ENCODE measurements at places on chromosomes 2 and 18.

DNA sequence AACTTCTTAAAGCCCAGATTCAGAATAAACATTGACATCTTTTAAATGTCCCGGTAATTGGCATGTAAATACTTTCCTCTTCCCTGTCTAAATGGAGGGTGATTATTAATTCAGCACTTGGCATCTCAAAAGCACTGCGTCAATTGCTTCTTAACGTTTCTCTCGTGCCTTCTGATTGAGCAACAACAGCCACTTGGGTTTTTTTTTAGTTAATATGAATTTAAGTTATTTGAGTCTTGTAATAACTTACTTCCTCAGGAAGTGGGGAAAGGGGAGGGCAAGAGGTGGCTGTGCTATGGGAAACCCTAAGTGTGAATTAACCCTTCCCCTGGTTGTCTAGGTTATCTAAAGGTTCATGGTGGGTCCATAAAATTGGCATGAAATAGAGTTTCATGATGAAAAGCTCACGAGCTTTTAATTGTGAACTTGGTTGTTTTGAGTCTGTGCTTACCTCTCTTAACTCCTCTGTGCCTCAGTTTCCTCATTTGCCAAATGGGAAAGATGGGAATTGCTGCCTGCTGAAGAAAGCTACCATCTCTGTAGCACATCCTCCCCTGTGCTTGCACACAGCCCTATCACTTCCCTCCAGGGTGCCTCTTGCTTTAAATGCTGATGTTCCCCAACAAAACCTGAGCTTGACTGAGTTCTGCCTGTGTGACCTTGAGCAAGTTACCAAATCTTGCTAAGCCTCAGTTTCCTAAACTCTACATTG is 126.3 kb upstream of the BCL2L11 start:
- no peak for DNase-seq

- DNase-seq, result peak; percentile 44
These were observed 26.1 kb downstream of the CDC42EP3 start for GRCh38 chr2:37645362-37645761.

DNA sequence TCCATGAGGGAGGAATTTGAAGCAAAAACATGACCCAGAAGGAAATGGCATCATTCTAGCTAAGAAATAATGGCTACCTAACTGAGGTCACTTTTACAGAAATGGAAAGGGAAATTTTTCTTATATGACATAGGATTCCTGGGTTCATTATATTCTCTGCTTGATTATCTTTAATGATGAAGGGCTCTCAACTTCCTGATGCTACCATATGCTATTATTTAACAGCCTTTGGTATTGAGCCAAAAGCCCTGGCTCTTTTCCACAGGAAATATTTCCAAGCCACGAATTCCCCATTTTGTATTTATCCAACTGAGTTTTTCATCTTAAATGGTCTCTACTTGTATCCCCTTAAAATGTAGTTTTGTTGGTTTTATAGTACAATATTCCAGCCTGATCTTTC is 63.2 kb upstream of the NPAS2 start:
- DNase-seq, result no peak

GRCh38 chr2:125560855-125561254 is 1095.1 kb upstream of the GYPC start:
- DNase-seq, result no peak

DNA sequence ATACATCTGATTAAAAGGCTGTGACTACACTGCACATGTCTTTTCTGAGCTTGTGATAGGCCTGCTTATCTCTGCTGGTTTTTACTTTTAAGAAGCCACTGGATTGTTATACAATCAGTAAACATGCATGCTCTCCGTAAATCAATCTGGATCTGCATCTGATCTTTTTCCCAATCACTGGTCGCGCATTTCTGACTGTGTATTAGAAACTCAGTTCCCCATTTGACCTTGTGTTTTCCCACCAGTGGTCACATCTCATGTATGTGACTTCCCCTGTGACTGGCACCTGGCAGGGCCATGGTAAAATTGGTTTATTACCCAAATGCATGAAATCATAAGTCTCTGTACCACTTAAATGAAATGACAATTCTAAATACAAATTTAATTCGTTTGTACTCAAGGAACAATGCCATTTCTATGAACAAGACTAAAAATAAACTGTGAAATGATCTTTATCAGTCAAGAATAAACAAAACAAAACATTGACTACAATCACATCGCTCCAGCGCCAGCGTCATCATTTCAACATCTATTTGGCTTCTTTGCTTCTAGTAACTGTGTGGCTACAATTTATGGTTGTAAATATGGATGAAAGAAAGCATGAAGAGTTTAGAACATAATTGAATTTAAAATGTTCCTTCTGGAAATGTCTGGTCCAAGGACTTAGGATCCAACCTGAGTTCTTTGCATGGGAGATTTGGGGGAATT is 396.6 kb upstream of the TRIB2 start:
- no peak for DNase-seq

DNA sequence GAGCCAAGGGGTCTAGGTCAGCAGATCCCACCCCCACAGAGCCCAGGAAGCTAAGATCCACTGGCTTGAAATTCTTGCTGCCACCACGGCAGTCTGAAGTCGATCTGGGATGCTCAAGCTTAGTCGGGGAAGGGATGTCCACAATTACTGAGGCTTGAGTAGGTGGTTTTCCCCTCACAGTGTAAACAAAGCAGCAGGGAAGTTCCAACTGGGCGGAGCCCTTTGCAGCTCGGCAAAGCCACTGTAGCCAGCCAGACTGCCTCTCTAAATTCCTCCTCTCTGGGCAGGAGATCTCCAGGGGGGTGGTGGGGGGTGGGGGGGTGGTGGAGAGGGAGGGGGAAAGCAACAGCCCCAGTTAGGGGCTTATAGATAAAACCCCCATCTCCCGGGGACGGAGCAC is 419.5 kb downstream of the NUP35 start:
- no peak for DNase-seq

GRCh38 chr2:173705656-173706055 is 259.5 kb downstream of the SP3 start:
- DNase-seq, result no peak

- DNase-seq, result no peak
These were observed 41.5 kb downstream of the BIN1 start for GRCh38 chr2:127065299-127065939.

- no peak for DNase-seq
These were observed 66.7 kb downstream of the BIRC6 start for GRCh38 chr2:32423536-32423935.

DNA sequence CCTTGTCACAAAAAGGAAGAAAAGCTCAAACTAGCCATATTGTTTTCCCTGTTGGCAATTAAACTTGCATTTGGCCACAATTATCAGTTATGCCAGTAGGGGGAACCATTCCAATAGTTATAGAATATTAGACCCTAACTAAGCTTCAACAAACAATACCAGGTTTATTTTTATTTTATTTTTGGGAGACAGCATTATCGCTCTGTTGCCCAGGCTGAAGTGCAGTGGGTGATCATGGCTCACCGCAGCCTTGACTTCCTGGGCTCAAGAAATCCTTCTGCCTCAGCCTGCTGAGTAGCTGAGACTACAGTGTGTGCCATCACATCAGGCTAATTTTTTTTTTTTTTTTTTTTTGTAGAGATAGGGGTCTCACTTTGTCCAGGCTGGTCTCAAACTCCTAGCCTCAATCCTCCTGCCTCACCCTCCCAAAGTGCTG is 102.1 kb downstream of the ATAD2B start:
- DNase-seq, result peak; percentile 46

DNA sequence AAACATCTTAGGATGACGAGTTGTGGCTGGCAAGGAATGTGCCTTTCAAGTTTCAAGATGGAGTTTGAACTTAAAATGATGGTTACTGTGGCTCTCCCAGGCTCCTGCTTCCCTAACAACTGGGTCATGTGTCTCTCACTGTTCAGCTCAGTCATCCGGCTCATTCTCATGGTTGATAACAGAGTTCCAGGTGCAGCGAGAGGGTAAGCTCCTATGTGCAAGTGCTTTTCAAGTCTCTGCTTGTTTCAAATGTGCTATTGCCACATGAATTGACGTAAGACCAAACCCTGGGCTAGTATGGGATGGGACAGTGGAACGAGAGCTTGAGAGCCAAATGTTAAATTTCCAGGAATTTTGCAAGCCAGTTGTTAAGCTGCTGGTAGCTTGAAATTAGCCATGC is 19.5 kb upstream of the PUM2 start:
- DNase-seq, result no peak

DNA sequence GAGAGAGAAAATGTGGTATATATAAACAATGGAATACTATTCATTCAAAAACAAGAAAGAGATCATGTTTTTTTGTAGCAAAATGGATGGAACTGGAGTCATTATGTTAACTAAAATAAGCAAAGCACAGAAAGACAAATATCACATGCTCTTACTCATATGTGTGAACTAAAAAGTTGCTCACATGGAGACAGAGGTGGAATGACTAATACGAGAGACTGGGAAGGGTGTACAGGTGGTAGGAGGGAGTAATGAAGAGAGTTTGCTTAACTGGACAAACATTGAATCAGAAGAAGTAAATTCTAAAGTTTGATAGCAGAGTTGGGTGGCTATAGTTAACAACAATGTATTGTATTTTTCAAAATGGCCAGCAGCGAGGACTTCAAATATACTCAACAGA is 1080.7 kb upstream of the CHAC2 start:
- no peak for DNase-seq

- no peak for DNase-seq
These were observed 573 bp downstream of the PAIP2B start for GRCh38 chr2:71226096-71226964.

DNA sequence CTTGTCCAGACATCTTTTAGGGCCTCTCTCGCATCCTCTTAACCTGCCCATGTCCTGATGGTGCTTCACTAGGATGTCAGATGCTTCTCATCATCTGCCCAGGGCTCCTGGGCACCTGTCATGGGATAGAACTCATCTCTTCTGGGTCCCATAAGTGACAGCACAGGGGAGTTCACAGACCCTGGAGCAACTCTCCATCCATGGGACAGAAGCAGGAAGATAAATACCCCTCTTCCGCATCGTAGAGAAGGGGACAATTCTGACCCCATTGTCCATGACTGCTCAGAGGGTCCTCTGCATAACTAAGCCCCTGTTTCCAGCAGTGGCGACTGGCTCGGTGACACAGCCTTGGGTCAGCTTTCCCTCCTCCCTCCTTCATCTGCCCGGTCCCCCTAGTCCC is 82.3 kb downstream of the TWIST2 start:
- DNase-seq, result no peak

- DNase-seq, result no peak
These were observed 32.0 kb upstream of the AGAP1 start for GRCh38 chr2:235461763-235462414.

DNA sequence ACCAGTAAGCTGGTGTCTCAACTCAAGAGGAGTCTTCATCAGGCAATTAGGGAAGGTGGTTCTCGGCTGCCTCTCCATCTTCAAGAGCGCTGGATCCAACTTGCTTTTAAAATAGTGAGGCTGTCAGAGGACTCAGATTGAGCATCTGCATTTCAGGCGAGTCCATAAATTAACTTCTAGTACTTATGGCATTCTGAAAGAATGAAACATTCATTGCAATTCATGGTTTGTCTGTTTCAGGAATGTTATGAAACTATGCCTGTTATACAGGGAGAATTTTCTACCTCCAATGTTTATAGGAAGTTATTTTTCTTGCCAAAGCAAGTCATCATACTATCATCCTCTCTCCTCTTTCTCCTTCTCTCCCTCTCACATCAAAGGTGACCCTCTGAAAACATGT is 883.2 kb downstream of the SLC4A3 start:
- peak; percentile 11 for DNase-seq

- no peak for DNase-seq
These were observed 32.3 kb upstream of the MEP1B start for GRCh38 chr18:32157580-32157979.

DNA sequence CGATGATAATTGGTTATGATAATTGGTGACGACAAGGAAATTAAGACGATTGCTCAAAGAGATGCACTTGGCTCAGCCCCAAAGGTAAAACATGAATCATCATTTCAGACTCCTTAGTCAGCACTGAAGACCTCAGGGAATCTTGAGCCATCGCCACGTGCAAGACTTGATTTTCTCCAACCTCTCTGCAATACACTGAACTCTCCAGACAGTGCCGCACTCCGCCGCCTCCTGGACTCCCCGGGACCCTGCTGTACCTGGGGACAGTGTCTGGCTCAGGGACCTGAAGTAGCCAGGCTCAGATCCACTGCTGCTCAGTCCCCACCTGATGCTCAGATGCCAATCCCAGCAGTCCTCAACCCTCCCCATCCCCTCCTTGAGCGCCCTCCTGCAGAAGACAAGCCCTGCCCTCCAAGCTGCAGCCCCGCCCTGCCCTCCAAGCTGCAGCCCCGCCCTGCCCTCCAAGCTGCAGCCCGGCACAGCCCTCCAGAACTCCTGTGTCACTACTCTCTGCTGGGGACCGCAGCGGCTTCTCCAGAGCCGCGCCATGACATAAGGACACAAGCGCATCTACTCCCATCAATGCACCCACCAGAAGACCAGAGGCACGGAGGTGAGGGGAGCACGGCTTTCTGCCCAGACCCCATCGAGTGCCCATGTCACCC is 1.1 kb downstream of the TMEM18 start:
- DNase-seq, result peak; percentile 83

GRCh38 chr2:237706257-237706656 is 78.9 kb downstream of the LRRFIP1 start:
- no peak for DNase-seq

DNA sequence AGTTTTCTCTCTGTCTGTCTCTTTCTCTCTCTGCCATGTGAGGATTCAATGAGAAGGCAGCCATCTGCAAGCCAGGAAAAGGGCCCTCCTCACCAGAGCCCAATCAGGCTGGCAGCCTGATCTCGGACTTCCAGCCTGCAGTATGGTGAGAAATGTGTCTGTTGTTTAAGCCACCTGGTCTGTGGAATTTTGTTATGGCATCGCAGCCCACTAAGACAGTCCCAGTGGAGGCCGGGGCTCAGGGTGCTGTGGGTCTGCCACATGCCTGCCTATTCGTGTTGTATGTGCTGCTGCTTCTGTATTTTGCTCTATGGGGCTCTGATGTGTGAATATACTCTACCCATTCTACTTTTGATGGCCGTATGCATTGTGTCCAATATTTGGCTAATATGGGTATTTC is 139.0 kb upstream of the HS6ST1 start:
- DNase-seq, result no peak

- DNase-seq, result no peak
These were observed 110.6 kb upstream of the SLC35G4 start for GRCh38 chr18:11498821-11499220.

DNA sequence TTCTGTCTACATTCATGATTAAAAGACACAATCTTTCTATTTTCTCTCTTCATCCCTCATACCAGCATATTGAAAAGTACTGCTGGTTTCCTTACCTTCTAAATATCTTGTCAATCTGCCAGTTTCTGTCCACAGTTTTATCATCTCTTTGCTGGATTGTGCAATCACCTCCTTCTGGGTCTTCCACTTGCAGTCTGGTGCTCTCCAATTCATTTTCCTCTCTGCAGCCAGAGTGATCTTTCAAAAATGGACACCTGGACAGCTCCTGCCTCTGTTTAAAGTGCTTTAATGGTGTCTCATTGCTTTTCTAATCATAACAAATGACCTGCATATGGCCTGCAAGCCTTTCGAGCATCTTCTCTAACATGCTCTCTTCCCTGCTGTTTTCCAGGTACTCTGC is 94.0 kb downstream of the C1QL2 start:
- no peak for DNase-seq

All from RCC 7860 (cell line).